ENCODE measurements at places on chromosomes 5 and 9.

GRCh38 chr9:91419222-91420191 is 4.1 kb downstream of the NFIL3 start:
- peak; percentile 16 for DNase-seq

- DNase-seq: no peak
These were observed 227.8 kb upstream of the RASEF start for GRCh38 chr9:83290692-83291091.

GRCh38 chr9:6922124-6922676 is 164.4 kb downstream of the KDM4C start:
- no peak for DNase-seq

DNA sequence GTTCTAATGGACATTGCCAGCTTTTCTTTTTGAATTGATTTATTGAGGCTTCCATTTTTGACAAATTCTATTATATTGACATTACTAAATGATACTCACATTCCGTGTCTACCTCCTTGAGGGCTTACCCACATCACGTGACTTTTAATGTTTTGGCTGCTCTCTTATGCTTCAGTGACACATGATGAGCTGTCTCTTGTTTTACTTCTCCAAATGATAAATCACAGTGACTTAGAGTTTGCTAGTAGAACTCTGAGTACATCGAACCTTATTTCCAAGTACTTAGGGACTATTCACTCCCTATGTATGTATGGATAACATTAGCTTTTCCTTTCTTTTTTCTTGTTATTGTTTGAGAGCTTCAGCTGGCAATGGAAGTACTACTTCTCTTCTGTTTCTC is 169.8 kb upstream of the KCNN2 start:
- DNase-seq: no peak

- no peak for DNase-seq
These were observed 9.4 kb upstream of the LMX1B start for GRCh38 chr9:126604059-126605055.

GRCh38 chr9:69085569-69086283 is 50.2 kb downstream of the FXN start:
- DNase-seq: no peak

DNA sequence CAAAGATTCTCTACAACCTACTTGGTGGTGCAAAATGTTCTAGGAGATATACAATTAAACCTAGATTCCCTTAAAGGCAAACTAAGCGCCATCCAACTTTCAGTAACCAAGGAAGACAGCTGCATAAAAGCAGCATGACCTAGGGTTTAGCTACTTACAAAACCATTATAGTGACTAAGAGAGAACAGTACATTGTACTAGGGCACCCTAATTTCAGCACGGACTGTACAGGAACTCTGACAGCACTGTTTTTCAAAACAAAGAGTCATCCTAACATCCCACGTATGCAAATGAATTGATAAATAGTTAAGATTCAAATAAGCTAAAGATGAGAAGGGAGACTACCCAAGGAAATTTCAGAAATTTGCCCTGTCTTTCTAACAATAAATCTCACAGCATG is 30.0 kb downstream of the STRBP start:
- DNase-seq: no peak

DNA sequence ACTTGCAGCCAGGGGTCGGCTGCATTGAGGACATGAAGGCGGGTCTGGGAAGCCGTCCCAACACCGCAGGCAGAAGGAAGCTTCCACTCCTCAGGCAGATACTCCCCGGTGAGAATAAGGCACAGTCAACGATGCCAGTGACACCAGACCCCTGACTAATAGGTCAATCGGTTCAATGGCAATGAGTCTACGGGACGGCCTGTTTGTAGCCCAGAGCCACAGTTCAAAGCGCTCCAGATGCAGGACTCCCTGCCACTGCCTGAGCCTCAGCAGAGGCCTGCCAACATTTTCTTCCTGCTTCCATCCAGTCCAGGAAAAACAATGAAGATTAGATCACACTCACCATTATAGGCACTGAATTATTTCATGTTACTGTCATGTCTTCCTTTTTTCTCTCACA is 84.5 kb upstream of the SIMC1 start:
- DNase-seq: peak; percentile 65

DNA sequence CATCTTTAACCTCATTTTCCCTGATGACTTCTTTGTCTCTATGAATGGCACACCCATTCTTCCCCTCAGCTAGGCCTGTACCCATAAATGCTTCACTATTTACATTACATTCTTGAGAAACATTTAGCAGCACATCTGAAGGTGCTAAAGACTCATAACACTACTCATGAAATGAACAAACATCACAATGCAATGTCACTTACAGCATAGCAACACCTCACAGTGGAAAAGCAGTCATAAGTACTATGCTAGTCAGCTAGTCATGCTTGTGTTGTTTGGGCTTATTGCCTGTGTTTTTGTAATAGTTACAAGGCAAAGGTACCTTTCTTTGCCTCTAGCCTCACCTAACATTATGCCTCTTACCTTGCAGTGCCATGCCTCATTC is 228.9 kb downstream of the KIAA0825 start:
- DNase-seq: no peak

GRCh38 chr5:174067499-174067898 is 22.0 kb downstream of the NSG2 start:
- no peak for DNase-seq

DNA sequence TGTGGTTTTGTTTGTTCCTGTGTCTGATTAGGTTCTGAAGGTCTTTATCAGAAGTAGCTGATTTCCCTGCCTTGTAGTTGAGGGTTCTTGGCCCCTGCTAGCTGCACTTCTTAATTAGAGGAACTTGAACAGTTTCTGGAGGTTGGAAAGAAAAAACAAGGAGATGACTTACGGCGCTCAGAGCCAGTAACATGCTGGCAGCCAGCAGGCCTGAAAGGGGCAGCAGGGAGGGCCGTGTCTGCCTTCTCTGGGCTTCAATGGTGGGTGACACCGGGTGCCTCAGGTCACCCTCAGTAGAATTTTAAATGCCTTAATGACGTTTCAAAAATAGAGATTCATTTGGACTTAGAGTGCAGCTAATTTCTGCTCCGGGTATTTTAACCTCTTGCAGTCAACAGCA is 15.8 kb downstream of the UBE2QL1 start:
- DNase-seq: peak; percentile 56

GRCh38 chr5:133317558-133317957 is 265.7 kb downstream of the HSPA4 start:
- DNase-seq: no peak

GRCh38 chr5:79736528-79737514 is 47.2 kb downstream of the CMYA5 start:
- no peak for DNase-seq

DNA sequence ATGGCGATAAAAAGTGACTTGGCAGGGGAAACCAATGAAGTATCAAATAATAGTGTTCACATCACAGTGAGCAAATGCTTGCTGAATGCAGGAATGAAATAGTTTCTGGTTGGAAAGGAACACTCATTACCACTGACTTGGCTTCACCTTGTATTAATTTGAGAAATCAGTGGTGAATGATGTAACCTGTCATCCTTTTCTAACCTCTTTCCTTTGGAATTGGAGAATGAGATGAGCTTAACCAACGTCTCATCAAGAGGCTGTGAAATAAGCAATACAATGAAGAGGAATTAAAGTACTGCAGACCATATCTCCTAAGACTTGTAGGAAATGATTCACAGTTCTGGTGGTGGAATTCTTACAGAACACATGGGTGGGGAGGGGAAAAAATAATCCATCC is 192.2 kb downstream of the DMAC1 start:
- DNase-seq: no peak

DNA sequence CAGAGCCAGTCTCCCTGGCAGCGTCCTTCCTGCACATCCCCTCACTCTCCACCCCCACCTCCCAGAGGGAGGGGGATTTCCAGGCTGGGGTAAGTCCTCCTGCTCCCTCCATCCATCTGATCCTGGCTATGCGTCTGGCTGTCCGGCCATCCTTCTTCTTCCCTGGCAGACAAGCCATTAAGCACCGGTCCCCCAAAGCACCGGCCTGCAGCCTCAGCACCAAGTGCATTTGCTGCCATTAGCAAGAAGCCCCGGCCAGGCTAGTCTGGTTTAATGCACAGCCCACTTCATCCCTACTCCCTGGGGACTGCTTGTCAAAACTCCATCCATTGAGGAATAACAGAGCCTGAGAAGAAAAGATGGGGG is 208.7 kb upstream of the IER5L start:
- DNase-seq: peak; percentile 58

- DNase-seq: no peak
These were observed 211.9 kb downstream of the MAN2A1 start for GRCh38 chr5:109901628-109901981.

DNA sequence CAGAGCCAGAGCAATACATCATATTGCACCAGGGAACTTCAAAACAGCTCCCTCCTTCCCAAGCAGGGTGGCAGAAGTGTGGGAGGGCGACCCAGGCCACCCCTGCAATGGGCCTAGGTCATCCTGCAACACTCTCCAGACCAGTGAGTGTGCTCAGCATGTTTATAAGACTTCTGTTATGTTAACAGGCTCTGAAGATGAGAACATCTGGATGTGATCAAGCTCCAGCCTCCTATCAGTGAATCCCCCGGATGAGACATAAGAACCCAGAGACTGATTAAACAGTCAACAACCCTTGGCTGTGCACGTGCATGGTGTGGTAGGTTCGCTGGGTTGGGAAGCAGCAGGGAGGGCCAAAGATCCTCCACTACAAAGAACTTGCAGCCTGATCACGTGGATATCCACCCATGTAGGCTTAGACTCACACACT is 63.3 kb downstream of the ABCA1 start:
- DNase-seq: peak; percentile 71

DNA sequence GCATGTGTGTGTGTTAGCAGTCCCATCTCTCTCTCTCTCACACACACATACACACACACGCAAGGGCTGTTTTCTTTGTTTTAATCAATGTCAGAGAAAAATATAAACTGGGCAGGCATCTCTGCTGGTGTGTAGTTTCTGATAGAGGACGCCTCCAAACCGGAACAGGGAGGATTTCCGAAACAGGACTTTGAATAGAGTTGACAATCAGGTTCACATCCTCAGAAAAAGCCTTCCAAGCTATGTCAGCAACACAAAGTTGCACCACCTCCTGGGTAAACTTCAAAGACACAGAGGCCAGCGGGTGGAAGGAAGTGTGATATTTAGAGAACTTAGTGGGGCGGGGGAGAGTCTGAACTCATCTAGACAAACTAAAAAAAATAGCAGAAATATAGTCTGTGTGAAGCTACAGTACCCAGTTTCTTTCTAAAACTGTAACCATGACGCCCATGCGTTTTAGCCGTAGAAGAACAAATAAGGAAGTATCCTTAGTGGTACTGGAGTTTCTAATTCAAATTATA is 1.2 kb downstream of the ST8SIA4 start:
- no peak for DNase-seq

GRCh38 chr9:77131399-77131798 is 45.9 kb upstream of the VPS13A start:
- no peak for DNase-seq

DNA sequence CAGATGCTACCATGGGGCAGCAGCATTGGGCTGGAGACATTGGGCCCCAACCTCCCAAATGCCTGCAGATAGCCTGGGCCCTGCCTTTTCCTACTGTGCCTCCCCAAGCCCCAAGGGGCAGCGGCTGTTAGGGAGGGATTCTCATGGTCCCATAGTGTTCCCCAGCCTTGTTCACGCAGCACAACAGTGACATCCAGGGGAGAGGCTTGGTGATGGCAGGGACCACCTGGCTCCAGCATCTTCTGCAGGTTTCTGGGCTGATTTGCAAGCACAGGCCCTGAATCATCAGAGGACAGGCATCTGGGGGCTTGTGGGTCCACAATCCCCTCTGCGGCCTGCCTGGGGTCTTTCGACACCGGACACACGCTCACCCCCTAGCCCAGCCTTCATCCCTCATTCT is 354.6 kb downstream of the SLIT3 start:
- DNase-seq: peak; percentile 69

GRCh38 chr5:124652892-124653441 is 93.5 kb downstream of the ZNF608 start:
- DNase-seq: no peak

GRCh38 chr9:96567203-96567700 is 52.4 kb downstream of the CDC14B start:
- DNase-seq: peak; percentile 79

DNA sequence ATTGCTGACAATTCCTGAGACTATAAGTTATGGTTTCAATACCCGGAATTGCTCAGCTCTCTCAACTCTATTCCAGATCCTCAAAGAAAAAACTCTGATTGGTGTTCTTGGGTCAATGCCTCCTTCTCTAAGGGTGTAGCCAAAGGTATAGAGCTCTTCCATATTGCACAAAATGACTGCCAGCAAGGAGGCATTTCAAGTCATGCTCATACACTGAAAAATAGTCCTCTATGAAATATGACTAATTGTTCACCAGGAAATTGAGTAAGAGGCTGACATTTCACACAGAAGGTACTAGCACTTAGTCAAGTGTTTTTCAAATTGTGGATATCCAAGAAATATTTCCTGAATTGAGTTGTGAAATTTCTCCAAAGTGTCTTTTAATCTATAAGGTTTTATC is 111.1 kb upstream of the KLF9 start:
- no peak for DNase-seq

DNA sequence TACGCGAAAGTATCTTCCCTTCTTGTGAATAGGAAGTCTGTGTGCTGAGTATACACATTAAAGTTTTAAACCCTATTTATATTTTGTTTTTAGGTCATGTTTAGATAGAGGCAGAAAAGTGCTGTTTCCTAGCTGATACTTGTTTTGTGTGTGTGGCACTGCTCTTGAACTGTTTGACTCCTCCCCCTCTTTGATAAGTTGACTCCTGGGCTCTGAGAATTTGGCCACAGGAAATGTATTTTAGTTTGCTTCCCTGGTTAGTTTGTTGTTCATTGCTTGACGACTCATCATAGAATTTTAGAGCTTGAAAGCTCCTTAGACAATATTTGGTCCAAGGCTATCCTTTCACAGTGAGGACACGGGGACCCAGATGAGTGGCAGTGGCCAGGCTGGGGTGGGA is 2.0 kb upstream of the CDC14B start:
- no peak for DNase-seq

DNA sequence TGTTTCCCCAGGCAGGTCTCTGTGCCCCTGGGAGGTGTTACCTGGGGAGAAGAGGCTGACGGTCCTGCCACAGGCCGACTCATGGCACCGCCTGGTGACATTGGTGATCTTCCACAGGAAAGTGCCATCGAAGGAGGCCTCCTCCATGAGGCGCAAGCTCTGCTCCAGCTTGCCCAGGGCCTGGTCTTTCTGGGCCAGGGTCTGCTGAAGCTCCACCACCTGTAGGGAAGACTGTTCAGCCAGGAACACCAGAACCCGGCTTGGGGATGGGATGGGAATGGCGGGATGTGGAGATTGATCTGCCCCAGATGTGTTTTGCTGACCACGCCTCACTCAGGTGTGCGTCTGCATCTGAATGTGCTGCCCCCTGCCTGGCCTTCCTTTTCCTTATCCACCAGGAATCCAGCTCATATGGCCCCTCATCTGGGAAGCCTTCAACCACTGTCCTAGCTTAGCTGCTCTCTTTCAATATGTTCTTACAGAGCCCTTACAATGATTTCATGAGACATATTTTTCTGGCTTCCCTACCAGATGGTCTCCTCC is 15.2 kb downstream of the TRAF1 start:
- no peak for DNase-seq

GRCh38 chr9:96458226-96458625 is 8.3 kb downstream of the HABP4 start:
- no peak for DNase-seq

- no peak for DNase-seq
These were observed 41.3 kb upstream of the MIER3 start for GRCh38 chr5:56993241-56993640.
